ENCODE measurements at places on chromosomes 16 and 17. TPM values are rescaled to one million over a fixed set of nuclear protein-coding genes. Genes with fewer than 3 reads are reported as not detected.

- DNase-seq = no peak
These were observed 6.8 kb upstream of the EZH1 start for GRCh38 chr17:42751628-42752027.

GRCh38 chr17:66511135-66511534 lies 208.7 kb downstream of the PRKCA start:
- DNase-seq = no peak

- no peak for DNase-seq
These were observed 123.5 kb downstream of the IRF8 start for GRCh38 chr16:86022381-86022960.

DNA sequence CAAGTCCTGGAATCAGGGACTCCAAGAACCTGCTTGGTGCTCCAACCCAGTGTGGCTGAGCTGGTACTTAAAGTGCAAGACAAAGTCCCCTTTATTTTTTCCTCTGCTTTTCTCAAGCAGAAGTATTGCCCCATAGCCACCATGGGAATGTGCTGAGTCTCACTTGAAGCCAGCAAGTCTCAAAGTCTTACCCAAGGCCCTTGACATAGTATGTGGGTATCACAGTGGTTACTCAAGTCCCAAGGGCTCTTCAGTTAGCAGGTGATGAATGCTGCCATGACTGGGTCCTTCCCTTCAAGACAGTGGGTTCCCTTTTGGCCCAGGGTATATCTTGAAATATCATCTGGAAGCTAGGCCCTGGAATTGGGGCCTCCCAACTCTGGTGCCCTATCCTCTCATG lies 30.5 kb upstream of the GINS3 start:
- DNase-seq = no peak

DNA sequence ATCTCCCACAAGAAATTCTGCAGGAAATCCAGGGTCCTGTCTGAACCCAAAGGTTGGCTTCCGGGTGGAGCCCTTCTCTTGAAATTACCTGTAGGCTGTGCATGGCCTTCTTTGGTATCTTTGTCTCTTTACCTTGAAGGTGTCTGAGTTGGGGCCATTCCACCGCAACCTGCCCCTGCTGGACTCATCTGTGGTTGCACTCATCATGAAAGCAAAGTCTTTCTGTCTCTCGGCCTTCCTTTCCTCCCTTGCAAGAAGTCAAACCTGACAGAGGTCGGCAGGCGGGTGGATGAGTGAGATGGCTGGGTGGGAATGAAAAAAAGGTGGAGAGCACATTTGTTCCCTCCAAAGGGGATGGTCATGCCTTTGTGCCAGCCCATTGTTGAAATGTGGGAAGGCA lies 25.1 kb downstream of the SALL1 start:
- no peak for DNase-seq

Gene SOCS7
- total RNA-seq = 12.2 TPM

Gene DNAH9
- not detected for total RNA-seq

- peak; percentile 87 for DNase-seq
These were observed 49.3 kb upstream of the WSB1 start for GRCh38 chr17:27244491-27245223.

Gene FUS
- 16.9 TPM for total RNA-seq

GRCh38 chr16:78147911-78148401 lies 48.5 kb downstream of the WWOX start:
- no peak for DNase-seq

Gene MPP3
- total RNA-seq = 35.0 TPM

DNA sequence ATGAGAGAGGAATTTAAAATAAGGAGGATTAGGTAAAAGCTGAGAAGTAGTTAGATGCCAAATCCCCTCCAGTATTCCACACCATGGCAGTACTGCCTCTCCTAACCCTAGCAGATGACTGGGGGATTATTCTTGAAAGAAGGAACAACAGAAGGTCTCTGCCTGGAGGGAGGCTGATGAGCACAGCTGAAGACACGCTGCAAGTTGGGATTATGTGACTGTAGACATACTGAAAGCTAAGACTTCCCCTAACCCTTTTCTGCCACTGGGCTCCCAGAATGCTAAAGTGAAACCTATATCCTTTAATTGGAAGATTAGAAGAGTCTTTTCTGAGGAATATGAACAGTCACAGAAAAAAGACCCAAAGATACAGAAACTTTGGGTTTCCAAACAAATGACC lies 27.7 kb upstream of the SLC46A1 start:
- no peak for DNase-seq

Gene IL34
- 2.2 TPM for total RNA-seq

GRCh38 chr16:23949630-23950290 lies 114.0 kb downstream of the PRKCB start:
- no peak for DNase-seq

DNA sequence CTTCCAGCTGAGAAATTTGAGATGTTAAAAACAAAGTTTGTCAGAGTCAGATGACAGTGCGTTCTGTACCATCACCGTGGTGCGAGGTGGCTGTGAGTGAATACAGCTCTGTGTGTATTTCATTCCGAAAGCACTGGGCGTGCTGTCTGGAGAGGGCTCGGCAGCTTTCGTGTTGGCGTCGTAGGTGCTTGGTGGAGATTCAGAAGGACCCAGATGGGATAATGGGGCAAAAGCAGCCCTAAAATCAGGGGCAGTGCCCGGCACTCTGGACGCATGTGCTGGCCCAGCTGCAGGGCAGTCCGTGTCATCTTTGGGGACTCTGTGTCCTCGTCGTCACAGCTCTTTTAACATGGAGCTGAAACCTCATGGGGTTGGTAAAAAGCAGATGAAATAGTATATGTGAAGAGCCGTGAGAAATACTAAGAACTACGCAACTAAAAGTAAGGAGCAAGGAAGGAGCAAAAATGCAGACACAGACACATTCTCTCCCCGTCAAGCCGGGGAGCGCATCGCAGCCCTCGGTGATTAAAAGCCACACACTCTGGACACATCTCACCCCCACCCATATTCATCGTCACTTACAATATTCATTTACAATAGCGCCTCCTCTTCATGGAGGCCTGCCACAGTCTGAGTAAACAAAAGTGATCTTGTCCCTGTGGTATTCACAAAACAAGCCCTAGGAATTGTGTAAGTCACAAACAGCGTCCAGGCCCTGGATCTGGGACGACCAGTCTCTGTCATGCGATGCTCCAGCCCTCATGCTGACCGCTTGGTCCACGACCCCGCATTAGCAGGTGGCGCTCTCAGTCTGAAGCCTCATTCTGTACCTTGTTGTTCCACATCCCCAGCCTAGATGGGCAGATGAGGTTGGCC lies 206.7 kb downstream of the RPTOR start:
- DNase-seq = no peak

- no peak for DNase-seq
These were observed 134.0 kb downstream of the MYO1D start for GRCh38 chr17:32742681-32743538.

DNA sequence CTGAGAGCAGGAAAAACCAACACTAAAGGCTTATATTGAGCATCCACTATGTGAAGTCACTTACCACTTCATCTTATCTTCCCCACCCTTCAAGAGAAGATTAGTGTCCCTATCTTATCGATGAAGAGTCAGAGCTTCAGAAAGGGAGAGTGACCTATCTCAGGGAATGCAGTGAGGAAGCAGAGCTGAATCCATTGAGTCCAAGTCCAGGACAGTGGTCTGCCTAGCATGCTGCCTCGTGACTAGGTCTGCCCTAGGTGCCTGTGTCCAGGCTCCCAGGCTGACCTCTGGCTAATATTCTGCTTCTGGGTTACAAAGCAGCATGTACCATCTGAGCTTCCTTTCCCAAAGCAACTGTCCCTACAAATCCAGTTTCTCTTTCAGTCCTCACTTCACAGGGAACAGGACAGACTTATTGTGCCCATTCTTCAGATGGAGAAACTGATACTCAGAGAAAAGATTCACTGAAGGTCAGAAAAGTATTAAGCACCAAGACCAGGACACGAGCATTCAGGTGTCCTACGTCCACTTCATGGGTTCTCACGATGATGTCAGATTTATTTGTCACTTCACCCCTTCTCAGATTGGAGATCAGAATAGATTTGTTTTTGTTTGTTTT lies 13.3 kb upstream of the FZD2 start:
- no peak for DNase-seq

- no peak for DNase-seq
These were observed 13.7 kb downstream of the WNT9B start for GRCh38 chr17:46865100-46865499.

DNA sequence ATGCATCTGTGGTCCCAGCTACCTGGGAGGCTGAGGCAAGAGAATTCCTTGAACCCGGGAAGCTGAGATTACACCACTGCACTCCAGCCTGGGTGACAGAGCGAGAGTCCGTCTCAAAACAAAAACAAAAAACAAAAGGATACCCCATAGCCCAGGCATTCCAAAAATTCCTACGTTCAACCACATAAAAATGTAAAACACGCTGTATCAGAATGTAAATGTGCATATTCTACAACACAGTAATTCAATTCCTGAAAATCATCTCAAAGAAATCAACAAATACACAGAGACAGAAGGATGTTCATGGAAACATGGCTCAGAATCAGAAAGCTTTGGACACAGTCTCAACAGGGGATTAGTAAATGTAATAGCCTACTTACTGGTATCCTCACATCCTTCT lies 33.0 kb downstream of the COG7 start:
- no peak for DNase-seq

DNA sequence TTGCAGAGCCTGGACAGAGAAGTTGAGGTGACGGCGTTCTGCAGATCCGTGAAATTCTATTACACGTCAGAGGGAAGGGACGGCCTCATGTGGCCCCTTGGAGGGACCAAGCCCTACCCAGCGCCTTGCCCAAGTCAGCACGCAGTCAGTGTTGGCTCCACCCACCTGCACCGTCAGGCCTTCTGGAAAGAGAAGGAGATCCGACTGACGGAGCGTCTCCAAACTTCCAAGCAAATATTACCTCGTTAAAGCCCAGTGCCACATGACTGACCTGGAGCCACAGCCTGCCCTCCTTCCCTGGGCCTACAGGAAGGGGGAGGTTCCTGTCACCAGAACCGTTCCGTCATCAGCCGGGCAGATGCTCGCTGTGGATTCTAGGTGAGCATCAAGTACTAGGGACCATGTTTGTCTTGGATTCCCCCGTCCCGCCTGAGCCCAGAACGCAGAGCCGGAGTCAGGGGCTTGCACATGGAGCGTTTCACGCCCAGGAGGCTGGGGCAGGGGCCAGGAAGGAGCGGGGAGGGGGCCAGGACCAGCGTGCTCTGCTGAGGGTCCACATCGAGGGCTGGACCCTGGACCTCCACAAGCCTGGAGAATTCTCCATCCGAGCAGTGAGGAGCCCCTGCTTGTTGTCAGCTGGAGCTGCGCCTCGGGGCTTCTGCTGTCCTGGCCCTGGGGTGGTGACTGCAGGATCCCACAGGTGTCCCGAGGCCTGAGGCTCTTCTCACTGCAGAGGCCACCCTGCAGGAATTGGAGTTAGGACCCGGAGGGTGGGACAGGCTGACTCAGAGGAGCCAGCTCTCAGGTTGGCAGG lies 22.6 kb upstream of the METRNL start:
- DNase-seq = peak; percentile 58

DNA sequence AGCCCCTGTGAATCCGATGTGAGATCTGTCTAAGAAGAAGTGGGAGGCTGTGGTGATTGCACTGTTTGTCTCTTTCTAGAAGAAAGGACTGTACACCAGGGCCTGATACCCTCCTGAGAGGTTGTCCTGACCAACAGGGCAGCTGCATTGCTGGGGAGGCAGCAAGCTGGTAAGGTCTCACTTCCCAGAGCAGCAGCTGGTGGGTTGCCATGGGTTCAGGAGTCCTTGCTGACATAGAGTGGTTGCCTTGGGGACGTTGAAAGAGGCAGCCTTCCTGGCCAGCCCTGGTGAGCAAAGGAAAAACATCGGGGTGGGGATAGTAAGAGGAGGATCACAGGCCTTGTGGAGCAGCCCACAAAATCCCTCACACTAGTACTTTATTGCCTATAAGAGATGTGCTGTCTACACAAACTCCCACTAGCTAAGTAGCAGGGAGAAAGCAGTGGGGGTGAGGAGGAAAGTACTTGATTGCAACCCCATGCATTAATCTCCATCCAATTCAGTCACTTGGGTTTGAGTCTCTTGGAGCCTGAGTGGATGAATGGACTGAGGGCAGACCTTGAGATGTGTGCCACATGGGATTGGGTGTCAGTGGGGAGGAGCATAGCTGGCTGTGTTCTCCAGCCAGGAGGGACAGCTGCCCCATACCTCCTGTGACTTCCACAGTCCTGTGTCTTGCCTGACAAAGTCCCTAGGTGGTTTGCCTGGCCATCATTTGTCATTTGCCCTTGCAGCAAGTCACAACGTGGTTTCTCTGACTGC lies 143.8 kb upstream of the RPL38 start:
- no peak for DNase-seq

Gene CCDC137
- total RNA-seq = 3.8 TPM

DNA sequence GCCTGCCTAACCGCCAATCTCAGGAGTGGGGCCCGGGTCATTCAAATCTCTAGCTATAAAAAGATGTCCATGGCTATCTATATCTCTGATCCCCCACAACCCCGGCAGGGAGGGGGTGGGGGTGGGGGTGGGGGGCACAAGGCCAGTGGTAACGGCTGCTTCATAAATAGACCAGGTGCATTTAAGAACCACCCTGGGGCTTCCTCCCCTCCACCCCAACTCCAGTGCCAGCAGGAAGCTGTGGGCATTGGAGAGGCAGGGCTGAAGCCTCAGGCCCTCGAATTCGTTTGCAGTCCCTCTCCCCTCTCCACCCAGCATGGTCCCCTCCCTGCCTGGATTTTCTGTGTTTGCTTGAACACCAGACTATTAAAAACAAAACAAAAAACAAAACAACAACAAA lies 56.0 kb downstream of the RAP1GAP2 start:
- no peak for DNase-seq

DNA sequence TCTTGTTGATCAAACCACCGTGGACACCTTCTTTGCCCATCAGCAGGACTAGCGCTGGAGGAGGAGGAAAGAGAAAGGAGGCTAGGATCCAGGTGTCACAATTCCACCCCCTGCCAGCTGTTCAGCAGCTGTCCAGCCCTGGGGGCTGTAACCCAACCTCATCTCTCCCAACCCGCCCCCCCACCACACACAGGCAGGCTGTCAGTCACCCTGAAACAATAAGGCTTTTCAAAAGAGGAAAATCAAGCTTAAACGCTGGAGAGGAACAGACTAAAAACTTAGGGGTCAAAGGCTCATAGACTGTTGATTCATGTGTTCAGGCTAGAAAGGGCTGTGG lies 2.4 kb downstream of the PFN1 start:
- no peak for DNase-seq

DNA sequence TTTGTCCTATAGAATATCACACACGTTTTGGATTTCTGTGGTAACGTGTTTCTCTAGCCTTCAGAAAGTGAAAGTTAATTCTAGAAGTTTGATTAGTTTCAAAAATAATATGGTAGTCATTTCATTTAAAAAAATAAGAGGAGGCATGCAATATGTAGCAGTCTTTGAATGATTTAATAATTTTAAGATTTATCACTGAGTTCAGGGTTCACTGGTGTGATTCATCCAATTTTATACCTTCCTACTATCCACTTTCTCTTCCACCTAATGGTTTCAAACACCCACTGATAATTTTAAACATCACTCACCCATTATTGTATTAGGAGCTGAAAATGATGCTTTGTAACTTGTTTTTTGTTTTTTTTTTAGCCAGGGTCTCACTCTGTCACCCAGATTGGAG lies 42.3 kb downstream of the CMC2 start:
- no peak for DNase-seq

Measured in right atrium auricular region (tissue), 2 donors.